Brain microvascular endothelial cell (primary cell): ENCODE measurements at places on chromosomes 2 and 18.
A peak's percentile ranks its signal among the peaks of the same experiment; 100 is the strongest.

DNA sequence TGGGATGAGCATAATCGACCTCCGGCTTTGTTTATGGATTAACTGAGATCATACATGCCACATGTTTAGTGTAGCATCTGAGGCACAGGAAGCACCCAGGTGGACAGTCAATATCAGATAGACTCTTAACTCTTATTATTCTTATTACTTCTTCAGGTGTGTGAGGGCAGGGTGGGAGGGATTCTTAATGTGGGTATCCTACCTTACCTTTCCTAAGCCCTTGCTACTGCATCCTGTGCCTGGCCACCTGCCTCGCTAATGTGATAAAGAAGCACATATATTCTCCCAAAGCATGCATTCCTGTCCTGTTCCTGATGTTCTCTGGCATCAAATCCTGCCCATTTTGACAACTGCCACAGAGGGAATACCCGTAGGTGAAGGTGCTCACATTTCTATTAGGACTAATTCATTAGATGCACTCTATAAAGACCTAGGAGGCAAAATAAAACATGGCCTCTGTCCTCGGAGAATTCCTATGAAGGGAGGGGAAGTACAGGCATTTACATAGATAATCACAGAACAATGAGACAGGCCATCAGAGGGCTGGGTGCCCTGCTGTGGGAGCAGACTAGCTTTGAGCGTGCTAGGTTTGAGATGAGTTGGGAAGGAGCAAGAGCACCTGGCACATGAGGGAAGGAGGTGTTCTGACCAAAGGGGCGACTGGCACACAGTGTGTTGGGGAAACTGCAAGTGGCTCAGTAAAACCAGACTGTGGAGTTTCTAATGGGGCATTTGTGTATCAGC lies 19.5 kb upstream of the CELF4 start:
- DNase-seq: no peak

GRCh38 chr2:97747716-97748115 lies 34.3 kb downstream of the ZAP70 start:
- DNase-seq: no peak

DNA sequence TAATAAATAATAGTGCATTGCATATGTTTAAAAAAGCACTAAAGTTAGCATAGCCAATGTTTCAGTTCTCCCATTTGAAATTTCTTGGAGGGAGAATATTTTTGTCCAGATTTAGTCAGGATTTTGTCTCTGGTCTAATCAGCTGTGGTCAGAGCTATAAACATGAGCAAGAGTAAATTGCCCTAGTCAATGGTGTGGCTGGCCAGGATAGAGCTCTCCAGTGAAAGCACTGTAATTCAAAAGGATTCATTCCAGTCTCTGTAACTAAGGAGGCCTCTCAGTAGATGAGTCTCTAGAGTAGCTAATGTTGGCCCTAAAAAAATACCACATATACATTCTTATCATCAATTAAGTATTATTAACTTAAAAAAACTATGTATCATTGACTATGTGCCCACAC lies 241.6 kb downstream of the CDCA7 start:
- DNase-seq: no peak

GRCh38 chr2:152068226-152068625 lies 30.6 kb downstream of the CACNB4 start:
- DNase-seq: no peak

DNA sequence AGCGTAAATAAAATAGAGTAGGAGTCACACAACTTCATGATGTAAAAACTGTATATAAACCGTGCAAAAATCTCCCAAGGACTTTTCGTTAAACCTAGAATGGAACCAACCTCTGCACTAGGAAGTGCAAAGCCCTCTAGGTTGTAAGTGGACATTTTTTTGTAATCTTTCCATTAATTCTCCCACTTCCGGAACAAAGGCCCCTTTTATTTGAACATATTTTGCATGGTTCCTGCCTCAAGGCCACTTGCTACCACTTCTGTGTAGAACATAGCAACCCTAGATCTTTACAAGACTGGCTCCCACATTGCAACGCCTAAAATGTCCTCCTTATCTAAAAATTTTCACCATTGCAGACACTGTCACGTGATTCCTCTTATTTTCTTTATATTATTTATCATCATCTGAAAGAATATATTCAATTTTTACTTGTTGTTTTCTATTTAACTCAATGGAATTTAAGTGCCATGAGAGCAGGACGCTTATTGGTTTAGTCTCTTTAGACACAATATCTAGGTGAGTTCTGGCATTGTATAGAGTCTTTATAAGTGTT lies 249.6 kb upstream of the TMEFF2 start:
- DNase-seq: no peak

GRCh38 chr18:11121443-11121849 lies 27.9 kb downstream of the PIEZO2 start:
- DNase-seq: peak; percentile 54

DNA sequence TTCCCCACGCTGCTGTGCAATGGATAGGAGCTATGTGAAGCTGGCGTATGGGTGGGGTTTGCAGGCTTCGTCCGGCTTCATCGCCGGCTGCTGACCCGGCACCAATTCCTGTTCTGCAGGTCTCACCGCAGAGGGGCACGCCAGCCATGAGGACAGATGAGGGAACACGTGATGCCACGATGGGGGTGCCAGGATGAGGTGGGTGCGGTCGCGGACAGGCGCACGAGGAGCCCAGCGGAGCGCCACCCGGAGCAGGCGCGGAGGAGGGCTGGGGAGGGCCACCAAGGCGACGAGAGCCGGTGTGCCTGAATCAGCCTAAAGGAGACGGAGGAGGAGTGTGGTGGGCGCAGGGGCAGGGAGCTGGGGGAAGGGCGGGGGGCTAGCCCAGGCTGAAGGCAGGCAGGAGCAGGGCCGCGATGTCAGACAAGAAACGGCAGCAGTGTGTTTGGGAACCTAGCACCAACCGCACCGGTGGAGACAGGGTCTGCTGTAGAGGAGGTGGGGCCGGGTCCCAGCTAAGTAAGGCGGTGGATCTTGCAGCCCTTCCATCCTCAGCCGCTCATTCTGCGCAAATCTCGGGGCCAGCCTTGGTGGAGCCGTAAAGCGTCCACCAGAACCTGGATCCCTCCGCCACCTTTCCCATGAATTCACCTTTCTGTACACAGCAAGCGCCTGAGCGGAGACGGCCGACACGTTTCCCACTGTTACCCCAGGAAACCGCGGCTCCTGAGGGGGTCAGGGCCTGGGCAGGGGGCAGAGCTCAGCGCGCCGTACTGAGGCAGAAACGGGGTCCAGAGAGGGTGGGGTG lies 17.0 kb upstream of the CD8A start:
- DNase-seq: no peak

DNA sequence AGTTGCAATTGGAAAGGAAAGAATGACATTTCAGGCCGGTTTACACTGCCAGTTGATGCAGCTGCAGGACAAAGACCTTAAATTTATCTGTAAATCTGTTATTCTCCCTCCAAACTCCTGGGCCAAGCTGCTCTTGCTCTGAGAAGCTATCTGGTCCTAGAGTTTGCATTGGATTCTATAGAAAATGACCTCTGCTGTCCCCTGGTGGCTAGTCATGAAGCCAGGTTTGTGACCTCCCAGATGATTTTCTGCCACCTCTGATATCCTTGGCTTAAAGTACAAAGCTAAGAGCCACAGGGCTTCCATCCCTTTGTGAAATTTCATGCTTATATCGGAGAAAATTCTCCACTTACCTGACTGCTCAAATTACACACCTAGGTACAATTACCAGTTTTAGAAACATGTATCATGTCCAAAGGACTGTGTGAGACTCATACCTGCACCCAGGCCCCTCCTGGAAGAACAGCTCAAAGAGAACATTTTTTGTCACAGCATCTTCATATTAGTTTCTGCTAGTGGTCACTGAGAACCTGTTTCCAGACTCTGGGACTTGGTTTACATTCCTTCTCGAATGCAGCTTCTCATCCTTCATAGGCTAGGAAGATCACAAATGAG lies 28.9 kb upstream of the IER3IP1 start:
- peak; percentile 41 for DNase-seq

GRCh38 chr2:100783987-100784386 lies 36.0 kb upstream of the NPAS2 start:
- no peak for DNase-seq

- no peak for DNase-seq
Measured at GRCh38 chr2:55970500-55970899, 46.9 kb upstream of the EFEMP1 start.

DNA sequence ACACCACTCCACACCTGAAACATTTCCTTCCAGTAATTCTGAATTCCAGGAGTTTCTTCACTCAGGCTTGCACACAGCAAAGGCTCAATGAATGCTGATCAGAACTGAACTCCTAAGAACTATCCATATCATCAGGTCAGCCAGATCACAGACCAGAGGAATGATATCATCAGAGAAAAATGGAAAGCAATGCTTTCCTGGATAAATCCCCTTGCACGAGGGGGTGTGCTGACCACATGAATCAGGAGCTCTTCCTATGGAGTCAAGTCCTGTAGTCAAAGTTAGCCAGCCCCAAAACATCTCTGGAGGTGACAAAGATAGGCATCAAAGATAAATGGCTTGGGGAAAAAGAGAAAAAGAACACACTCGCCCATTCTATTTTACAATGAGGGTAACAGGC lies 83.8 kb upstream of the ACVR2A start:
- no peak for DNase-seq

DNA sequence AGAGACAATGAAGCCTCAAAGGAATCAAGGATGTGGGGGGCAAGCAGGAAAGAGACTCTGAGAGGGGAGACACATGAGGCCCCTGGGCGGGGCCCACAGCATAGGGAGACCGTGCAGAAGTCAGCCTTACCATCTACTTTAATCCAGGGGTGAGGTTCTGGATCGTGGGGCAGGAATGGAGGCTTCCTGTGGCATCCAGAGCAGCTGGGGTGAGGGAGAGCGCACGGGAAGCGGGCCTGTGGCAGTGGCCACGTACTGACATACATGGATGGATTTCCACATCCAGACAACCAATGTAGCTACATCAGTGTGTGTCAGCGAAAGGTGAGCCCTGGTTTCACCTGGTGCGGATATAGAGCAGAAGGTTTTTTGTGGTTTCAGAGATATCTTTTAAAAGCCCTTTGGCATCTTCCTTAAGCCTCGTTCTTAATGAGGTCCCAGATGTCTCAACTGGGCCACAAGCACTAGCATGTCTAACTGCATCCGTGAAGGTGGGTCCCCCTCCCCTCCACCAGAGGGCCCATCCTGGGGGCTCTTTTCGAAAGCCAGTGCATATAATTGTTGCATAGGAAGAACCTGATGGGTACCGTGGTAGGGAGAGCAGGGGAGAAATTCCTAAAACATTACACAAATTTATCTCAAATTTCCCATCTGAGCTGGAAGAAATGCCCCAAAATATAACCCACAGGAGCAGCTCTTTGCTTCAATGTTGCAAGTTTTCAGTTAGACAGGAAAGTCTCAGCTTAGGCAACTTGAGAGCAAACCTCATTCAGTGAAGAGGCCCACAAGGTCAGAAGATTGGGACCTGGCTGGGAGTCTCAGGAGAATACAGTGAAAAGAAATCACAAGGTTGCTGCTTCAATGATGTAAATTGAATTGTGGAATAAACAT lies 90.9 kb downstream of the SP3 start:
- no peak for DNase-seq

DNA sequence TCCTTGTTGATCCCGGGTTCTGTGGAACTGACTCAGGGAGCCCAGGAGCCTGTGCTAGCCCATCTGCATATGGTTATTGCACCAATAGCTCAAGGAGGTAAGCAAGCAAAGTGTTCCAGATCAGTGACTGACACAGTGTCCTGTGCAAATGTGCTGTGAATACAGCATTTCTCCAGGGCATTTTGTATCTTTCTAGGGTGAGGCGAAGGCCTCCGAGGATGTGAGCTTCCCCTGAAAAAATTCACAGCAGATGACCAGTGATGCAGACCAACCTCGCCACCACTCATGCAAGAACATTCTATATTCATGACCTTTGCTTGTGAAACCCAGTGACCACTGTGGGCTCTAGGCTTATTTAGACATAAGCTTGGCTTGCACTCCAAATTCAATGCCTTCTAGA lies 15.2 kb upstream of the NT5DC4 start:
- peak; percentile 31 for DNase-seq

DNA sequence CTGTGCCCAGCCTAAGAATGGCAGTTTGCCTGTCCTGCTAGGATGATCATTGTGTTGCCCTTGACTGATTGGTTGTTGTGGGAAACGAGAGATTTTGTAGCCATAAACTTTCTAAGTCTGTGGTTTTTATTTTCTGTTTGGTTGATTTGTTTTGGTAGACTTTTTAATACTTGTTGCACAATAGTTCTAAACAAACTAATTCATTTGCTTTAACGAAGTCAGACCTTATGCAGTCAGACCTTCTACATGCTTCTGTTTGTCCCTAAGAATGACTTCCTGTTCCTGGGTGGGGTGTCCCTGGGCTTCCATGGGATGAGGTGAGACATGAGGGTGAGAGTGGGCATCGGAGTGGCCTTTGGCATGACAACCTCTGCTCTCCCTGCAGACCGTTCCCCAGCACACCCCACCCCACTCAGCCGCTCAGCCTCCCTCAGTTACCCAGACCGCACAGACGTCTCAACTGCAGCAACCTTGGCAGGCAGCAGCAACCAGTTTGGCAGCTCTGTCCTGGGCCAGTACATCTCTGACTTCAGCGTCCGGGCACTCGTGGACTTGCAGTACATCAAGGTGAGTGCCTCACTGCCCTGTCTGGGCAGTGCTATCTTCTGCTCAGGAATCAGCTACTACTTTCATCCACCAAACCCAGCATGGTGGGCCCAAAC lies 7.8 kb upstream of the CNNM3 start:
- DNase-seq: no peak

DNA sequence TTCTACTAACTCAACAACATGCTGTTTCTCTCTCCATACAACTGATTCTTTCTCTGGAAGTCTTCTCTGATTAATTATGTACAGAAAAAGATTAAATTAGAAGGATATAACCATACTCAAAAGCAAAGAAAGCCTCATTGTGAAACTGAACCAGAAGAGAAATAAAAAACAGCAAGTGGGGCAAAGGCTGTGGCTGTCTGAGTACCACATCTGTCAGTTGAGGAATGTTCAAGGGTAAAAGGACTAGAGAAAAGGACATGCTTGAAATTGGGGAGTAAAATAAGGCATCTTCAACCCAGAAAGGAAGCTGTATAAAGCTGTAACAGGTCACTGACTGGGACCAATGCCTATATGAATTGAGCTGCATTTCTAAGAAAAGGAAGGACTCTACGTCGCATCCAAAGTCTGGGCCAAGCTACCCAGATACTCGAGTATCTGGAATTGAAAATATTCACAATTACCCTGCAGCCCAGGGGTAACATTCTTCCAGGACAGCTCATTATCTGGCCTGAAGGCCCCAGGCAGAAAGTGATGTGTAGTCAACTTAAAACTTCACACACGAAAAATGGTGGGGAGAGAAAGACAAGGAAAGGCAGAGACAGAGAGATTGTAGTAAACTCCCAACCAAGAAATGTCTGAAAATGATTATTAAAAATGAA lies 356.0 kb upstream of the GALNT5 start:
- DNase-seq: peak; percentile 67

GRCh38 chr2:1740716-1741589 lies 3.4 kb downstream of the PXDN start:
- no peak for DNase-seq

- no peak for DNase-seq
Measured at GRCh38 chr2:226716126-226716525, 83.5 kb downstream of the IRS1 start.

- DNase-seq: no peak
Measured at GRCh38 chr2:152615177-152615576, 102.1 kb downstream of the PRPF40A start.
